Activated T-helper 2 cell treated with anti-CD3 and anti-CD28 coated beads, Interferon-gamma antibody, Interleukin-2, Interleukin-4, amounts not matched to agents 10 μg/mL and 5 μg/mL and 100 μg/mL, durations not matched to agents 14 hours and 24 hours and 36 hours (primary cell): ENCODE measurements at places on chromosomes 6 and 20. TPM values are rescaled to one million over a fixed set of nuclear protein-coding genes. Genes with fewer than 3 reads are reported as not detected.

The PPP1R3G gene
- total RNA-seq = 0.11 and 0.16 TPM in 2 replicates

The DUSP15 gene
- not detected in 2 replicates for total RNA-seq

The APOM gene
- total RNA-seq = 2.3 and 2.4 TPM in 2 replicates

The BTNL2 gene
- total RNA-seq = not detected in 2 replicates

The TNXB gene
- 4.3 and 5.0 TPM in 2 replicates for total RNA-seq

DNA sequence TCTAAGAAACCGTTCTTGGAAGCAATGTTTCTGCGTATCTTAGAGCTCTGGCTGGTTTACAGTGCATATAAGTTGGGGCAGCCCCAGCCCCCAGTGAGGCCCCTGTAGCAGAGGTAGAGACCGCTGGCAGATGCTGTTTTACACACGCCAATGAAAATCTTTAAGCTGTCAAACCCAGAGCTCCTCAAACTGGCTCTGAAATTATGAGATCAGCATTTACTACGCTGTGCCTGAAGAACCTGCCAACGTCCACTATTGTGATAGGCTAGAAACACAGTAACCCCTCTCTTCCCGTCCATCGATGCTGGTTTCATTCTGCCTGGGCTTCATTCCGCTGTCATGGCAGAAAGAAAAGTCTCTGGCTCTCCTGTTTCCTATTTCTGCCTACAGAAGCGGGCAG is 160.6 kb downstream of the SMOC2 start:
- DNase-seq = no peak

GRCh38 chr6:17483391-17484016 is 90.1 kb downstream of the CAP2 start:
- no peak for DNase-seq

DNA sequence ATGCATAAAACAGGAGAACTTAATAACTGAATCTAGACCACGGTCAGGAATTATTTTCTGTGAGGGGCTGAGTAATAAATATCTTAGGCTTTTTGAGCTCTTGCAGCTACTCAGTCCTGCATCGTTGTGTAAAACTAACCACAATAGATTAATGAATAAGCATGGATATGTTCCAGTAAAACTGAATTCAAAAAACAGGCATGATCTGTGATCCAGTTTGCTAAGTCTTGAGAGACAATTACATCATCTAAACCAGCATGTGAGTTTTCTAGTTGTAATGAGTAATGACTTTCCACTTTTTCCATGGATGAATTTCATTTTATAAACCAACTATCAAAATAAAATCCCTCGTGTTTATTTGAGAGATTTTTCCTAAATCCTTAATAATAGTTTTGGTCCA is 336.8 kb downstream of the RFPL4B start:
- DNase-seq = no peak

DNA sequence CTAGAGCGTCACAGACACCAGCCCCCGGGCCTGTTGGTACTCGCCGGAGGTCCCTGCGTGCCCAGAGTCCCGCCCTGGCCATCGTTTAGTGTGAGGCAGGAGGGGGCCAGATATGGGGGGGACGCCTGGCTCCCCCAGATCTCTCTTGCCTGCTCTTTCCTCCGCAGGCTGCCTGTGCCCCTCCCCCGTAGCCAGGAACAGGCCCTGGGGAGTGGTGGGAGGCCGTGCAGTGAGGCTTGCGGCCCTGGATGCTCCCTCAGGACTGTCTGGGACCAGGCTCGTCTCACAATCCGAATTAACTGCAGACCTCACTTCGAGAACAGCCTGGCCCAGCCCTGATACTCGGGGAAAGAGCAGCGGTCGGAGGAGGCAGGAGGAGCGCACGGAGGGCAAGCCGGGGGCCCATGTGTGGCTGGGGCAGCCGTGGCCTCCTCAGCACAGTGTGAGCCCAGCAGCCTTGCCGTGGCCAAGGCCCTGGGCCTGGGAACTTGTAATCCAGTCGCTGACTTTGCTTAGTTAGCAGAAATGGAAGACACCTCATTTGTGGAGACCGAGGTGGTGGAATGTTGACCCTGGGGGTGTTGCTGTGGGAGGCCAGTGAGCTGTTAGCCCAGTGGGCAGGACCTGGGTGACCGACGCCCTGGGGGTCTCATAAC is 28.7 kb downstream of the FRMD1 start:
- DNase-seq = no peak

DNA sequence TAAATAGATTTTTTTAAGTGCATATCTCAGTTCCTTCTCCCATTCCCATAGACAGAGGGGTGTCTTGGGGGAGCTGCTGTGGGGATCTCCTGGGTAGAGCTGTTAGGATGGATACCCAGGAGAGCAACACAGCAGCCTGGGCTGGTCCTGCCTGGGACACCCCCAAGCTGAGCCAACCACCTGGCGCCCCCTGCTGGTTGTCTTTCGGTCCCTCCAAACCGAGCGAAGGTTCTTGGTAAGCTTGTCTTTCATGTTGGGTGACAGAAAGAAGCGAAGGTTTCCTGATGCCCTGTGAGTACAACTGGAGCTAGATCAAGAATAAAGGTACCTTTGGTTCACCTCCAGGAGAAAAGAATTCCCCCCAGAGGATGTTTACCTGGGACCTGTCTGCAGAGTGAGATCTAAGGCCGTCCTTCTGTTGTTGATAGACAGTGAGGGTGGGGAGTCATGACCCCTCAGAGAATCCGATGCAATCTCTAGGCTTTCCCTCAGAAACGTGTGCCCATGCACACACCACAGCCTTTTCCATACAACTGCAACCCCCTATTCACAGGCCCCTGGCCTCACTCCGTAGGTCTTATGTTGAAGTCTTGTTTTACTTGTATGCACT is 50.8 kb downstream of the SNX9 start:
- DNase-seq = peak; percentile 70

DNA sequence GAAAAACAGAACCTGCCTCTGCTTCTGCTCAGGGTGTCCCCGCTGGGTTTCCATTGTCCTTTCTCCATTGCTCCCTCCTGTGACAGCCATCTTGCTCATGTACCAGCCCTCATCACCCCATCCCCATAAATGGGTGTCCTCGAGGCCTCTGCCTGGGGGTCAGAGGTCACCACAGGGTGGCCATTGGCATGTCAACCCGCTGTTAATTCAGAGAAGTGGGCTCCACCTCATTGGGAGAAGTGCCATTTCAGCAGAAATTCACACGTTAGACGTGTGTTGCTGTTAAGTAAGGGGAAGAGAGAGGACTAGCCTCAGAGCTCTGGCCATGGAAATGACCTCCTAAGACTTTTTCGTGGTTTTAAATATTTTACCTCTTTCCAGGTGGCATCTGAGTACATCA is 71.9 kb downstream of the PTPN1 start:
- no peak for DNase-seq

DNA sequence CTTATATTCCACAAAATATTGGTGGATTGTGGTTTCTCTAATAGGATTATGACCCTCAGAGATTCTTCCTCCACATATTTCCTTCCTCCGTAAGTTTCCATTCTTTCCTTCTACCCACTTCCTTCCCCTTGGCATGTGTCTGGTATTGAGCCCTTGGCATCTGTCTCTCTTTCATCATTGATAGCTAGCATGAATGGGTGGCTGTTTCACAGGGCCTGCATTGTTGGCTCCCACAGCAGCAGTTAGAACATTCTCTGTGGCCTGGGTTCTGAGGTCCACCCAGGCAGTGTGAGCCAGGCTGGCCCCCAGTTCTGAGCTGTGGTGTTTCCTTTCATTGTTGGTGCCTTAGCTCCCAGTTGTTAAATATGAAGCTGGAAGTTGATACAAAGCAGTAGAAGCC is 125.3 kb downstream of the ANKS1A start:
- DNase-seq = no peak

GRCh38 chr6:906920-907319 is 214.0 kb upstream of the EXOC2 start:
- no peak for DNase-seq

- DNase-seq = no peak
Observed at GRCh38 chr6:35080821-35081425, 60.2 kb downstream of the TCP11 start.

GRCh38 chr20:3350422-3350821 is 57.0 kb downstream of the DNAAF9 start:
- no peak for DNase-seq

DNA sequence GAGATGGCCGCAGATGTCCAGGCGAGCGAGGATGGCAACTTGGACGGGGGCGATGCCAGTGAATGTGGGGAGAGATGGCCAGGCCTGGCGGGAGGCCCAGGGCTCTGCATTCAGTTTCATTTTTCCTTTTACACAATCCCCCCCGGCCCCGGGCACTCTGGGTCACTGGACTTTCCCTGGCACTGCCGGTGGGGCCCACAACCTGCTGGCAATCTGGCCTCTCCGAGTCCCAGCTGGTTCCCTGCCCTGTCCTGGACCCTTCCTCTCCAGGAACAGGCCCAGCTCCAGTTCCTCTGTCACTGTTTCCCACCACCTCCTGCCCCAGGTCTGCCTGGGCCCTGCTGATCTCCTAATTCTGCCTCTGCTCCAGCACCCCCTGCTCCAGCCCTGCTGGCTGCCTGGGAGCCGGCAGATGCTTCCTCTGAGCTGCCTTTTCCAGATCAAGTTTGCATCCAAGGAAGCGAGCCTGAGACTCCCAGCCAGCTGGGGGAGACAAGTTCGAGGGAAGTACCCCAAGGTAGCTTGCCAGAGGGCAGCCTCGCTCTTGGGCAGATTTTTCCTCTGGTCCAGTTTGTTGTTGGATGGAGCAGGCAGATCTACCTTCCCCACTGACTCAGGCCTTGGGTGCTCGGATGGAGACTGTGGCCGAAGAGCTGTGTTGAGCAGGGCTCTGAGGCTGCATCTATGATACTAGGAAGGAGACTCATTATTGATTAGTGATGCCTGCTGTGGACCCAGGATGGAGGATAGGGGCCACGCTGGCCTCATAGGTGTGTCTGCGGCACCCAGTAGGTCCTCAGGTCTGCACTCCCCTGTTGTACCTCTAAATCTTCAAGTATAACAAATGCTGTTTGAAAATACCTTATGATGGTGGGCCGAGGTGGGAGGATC is 83.2 kb downstream of the CEBPB start:
- DNase-seq = no peak

DNA sequence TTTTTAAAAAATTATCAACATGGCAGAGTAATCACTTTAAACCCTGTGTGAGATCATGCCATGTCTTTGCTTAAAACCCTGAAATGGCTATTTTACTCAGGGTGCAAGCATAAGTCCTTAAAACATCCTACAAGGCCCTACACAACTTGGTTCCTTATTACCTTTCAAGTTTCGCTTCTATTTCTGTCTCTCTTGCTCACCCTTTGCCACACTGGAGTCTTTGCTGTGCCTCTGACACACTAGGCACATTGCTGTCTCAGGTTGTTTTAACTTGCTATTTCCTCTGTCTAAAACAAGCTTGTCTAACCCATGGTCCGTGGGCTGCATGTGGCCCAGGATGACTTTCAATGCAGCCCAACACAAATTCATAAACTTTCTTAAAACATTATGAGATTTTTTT is 55.6 kb downstream of the KIAA0408 start:
- DNase-seq = no peak

- DNase-seq = no peak
Observed at GRCh38 chr6:160035693-160036330, 66.9 kb downstream of the IGF2R start.

DNA sequence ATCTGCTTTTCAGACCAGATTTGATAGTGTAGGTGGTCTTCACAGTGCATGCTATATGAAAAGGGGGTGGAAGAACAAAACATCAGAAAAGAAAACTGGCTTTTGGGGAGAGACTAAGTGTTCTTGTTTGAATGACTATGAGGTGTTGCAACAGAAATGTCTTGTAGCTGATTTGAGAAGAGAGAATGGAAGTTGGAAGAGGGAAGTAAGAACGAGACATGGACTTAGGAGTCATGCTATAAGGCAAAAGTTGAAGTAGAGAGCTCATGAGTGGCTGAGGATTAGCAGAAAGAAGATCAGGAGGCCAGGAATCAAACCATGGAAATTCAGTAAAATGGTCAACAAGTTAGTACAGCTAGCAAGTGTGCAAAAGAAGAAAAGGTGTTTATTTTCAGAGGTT is 32.1 kb downstream of the FNDC1 start:
- DNase-seq = no peak

DNA sequence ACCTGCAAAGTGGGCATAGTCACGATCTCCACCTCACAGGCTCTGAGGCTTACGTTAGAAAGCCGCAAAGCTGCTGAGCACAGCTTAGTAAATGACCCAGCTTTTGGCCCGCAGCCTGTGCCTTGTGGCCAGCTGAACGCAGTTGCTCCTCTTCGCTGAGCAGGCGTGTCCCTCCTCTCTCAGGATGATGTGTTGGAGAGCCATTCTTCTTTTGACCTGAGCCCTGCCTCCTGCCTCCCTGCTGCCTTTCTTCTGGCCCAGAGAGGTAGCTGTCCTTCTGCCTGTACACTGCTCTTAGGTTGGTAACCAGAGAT is 47.6 kb upstream of the MYL9 start:
- DNase-seq = no peak

- DNase-seq = peak; percentile 47
Observed at GRCh38 chr6:26022132-26022472, 59.5 kb downstream of the TRIM38 start.

DNA sequence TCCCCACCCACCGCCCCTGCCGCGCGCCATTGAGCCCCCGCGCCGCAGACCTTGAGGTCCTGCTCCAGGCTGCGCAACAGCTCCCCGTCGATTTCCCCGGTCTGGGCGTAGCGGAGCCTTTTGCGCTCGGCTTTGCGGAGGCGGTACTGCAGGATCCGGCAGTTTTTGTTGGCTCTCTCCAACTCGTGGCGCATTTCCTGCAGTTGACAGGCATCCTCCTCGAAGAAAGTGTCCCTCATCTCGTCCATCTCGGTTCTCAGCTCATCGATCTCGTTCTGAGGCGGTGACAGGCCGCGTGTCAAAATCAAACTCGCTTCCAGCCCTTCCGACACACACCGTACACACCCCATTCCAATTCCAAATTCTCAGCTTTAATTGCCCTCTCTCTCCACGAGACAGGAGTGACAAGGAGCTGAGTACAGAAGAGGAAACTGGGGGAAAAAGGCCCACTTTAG is 4.3 kb downstream of the MTCL3 start:
- DNase-seq = peak; percentile 57

DNA sequence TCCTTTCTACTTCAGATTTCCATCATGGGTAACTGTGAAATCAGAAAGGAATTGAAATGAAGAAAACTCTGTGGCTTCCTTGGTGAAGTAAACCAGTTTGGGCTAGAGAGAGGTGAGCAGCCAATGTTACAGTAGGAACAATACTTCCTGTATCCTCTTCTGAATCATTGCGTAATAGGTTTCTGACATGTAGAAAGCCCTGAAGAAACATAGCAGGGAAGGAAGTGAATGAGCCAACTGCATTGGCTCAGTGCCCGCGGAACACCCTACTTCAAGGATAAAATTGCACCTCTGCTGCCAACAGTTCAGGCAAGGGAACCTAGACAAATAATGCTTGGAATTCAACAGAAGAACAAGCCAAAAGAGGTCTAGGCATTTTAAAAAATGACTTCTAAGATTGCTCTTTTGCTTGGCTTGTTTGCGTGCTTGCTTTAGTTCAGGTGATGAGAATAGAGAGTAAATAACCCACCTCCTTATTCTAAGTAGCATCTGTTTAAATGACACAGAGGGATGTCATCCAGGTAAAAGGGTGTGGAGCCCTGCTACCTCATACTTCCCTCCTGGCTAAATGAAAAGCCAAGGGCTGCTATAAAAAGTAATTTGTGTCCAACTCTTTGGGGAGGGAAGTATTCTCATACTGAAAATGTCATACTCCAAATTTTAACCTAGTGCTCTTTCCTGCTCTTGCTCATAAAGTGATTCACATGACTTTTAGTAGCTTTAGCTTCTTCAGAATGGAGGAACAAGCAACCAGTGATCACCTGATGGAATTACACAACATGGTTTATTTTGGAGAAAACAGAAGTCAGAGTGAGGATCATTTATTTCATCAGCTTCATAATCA is 30.0 kb upstream of the AKIRIN2 start:
- DNase-seq = no peak

- DNase-seq = no peak
Observed at GRCh38 chr6:153103319-153103655, 27.8 kb downstream of the RGS17 start.
